Lung (tissue), 17 donors: ENCODE measurements at places on chromosomes 12 and 14. TPM values are rescaled to one million over a fixed set of nuclear protein-coding genes. Genes with fewer than 3 reads are reported as not detected.

DNA sequence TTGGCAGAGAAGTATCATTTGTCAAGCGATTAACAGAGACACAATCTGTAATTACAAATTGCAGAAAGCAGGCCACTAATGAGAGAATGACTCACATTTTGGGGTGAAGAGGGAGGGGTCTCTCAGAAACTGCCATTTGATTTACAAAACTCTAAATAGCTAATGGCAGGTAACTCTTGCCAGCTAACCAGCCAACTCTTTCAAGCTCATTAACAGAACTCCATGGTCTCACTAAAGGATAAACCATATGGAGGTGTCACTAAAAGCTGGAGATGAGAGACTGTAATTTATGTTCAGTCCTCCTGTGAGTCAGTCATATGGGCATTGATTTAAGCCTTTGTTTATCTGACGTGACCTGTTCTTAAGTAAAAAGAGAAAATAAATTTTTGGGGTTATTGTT lies 336.4 kb downstream of the FOXG1 start:
- no peak overlapping the region for H3K4me3 ChIP-seq
- no peak overlapping the region for H3K27ac ChIP-seq
- no peaks in the 10 kb centered on the region for H3K36me3 ChIP-seq
- H3K27me3 ChIP-seq, result no peaks in the 10 kb centered on the region
- no peak for DNase-seq

DNA sequence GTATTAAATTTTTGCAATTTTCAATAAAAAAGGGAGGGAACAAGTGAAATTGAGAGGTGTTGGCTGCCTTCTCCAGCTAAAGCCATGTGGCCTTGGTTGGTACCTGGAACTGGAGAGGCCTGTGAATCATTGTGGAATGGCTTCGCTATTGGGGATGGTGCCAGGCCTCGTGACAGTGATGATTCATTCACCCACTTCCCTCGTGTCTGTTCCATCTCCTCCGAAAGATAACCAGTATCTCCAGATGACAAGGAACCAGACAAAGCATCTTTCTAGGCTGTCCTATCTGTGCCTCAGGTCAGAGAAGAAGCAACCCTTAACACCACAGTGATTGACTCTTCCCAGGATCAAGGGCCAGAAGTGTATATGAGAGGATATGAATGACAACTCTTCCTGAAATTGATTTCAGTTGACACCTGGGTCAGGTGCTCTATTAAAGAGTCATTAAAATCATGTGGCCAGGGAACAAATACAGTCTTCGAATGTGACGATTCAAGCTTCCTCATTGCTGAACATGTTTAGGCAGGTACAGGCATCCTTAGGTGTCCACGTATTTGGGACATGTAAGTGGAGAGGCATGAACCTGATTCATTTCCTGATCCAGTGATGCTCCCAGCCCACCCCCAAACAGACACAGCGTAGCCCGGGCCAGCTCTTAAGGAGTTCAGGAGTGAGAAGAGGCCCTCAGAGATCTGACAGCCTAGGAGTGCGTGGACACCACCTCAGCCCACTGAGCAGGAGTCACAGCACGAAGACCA lies at the start of gene RNASE7:
Gene RNASE7, plus strand, starts transcription at position 687 of the 758 bp plus-strand sequence. CDS start 631 bp downstream, outside the sequence.
- no peak within 1 kb of the TSS for H3K27ac ChIP-seq
- H3K4me1 ChIP-seq, result peaks cover 27% of the 10 kb centered on the region
- H3K4me3 ChIP-seq, result no peak within 1 kb of the TSS
- no peak for DNase-seq

Gene ARHGAP9
- total RNA-seq, result 40.0 TPM

GRCh38 chr12:31737763-31738162 lies 8.9 kb upstream of the AMN1 start:
- no peaks in the 10 kb centered on the region for H3K27me3 ChIP-seq
- H3K4me1 ChIP-seq, result no peaks in the 10 kb centered on the region

DNA sequence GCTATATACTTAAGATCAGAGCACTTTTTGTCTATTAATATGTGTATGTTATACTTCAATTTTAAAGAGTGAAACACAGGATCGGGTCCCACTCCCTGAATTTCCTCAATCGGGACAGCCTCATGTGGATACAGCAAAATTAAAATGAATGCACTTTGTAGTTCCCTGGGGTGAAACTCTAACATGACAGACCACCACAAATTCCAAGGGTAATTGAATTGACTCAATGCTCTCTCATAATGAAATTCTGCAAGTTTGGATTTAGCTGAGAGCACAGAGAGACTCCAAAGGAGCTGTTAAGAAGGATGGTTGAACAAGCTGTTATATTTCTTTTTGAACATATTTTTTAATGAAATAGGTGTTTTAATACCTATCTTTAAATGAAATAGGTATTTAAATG lies 413.6 kb downstream of the GXYLT1 start:
- H3K27ac ChIP-seq, result no peak overlapping the region
- no peaks in the 10 kb centered on the region for H3K4me1 ChIP-seq
- no peak overlapping the region for H3K4me3 ChIP-seq
- H3K27me3 ChIP-seq, result no peaks in the 10 kb centered on the region
- H3K36me3 ChIP-seq, result no peaks in the 10 kb centered on the region
